ENCODE measurements at places on chromosomes 7 and 10.

GRCh38 chr7:94432817-94433216 is 38.1 kb downstream of the COL1A2 start:
- no peak for DNase-seq

- DNase-seq: no peak
Observed at GRCh38 chr10:112471878-112472487, 25.0 kb downstream of the VTI1A start.

DNA sequence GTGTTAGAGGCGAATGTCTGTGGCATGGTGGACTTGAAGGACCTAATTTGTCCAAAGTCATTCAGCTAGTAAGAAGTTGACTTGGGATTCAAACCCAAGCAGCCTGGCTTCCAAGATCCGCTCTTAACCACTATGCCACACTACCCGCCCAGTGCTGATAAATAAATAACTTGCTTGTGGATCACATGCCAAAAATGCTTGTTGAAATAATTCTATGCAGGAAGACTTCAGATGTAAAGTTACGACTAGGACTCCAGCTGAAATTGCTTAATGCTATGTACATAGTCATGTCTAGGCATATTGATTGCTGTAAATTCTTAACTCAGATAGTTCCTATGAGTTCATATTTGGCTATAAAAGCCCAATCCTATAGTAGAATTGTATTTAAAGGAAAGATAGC is 76.0 kb downstream of the PLXDC2 start:
- no peak for DNase-seq

DNA sequence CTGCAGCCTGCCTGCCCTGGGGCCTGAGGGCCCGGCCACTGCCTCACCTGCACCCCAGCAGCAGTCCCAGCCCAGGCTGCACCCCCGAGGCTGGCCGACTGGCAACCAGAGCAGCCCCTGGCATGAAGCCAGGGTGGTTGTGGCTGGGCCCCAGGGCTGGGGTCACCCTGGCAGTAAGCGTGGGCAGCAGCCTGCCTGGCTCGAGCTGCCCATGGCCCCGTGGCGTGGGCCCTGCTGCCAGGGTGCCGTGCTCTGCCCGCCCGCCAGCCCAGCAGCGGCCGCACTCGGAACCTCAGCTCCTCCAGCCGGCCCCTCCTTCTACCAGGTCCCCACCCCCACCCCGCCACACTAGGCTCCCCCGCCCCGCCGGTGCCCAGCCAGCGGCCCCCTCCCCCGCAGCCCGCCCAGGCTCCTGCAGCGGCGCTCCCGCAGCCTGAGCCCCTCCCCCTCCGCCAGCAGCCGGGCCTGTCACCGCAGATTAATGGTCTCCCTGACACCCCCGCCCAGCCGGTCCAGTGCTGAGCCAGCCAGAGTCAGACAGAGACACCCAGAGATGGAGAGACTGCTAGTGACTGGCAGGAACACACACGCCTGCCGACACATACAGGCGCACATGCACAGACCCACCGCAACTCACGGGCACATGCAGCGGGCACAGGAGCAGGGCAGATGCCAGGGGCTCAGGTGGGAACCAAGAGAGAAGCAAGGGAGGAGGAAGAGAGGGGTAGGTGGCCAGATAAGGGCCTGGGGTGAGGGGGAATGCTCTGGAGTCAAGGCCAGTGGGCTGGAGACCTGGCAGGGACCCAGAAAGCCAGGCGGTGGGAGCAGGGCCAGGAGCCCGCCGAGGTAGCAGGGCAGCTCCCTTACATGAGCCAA is 22.4 kb downstream of the KCNH2 start:
- no peak for DNase-seq

DNA sequence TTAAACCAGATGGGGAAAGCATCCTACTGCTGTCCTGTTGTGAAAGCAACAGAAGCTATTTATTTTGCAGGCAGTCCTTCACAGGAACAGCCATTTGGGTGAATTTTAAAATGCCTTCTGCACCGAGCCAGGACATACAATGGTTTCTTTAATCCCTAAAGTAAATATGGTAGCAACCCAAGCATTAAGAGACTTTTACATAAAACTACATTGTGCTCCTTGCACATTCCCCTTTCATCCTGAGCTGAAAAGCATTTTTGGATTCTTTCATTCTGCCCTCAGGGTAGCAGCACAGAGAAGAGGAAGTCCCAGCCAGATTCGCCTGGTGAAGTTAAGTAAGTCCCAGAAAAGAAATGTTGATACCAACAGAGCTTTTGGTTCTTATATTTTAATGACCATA is 84.0 kb upstream of the FAM3C start:
- DNase-seq: no peak

DNA sequence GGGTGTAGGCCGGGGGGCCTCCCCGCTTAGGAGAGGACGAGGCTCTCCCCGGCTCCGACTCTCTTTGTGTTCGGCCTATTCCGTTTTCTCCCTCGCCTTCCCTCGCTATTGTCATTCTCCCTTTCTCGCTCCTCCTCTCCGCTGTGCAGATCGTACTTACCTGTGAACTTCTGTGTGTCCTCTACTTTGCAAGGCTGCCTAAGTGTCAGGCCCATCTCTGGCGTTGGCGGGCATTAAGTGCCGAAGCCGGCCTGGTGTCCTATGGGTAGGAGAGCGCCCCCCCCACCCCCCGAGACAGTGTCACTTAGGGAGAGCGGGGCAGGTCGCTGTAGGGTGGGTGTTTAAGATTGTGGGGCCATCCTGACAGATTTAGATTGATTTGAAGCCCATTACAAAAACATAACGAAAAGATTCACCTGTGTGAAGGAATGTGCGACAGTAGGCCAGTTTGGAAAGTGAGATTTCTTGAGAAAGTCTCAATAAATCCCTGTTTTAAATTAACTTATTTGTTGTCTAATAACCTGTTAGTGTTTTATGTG is 579 bp downstream of the RBM33 start:
- DNase-seq: peak; percentile 59

DNA sequence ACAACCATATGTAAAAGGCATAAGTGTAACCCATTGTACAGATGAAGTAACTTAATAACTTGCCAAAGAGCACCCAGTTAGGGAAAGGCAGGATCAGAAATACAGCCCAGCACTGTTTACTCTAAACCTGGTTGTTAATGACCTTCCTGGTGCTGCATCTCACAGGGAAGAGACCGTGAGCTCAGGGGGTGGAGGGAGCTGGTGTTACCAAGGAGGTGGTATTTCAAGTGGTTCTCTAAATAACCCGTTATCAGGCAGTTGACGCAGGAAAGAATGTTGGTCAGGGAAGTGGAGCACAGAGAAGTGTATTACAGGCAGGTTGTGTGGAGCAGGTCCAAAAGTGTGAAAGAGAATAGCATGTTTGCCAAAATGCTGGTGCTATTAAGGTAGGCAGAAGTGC is 4.4 kb upstream of the ST7 start:
- DNase-seq: no peak

GRCh38 chr10:57395923-57396322 is 871.8 kb downstream of the IPMK start:
- DNase-seq: no peak

GRCh38 chr10:47410862-47411261 is 26.8 kb upstream of the ZNF488 start:
- no peak for DNase-seq

- DNase-seq: no peak
Observed at GRCh38 chr10:100551738-100552137, 16.0 kb downstream of the HIF1AN start.

All from left renal cortex interstitium (tissue), 4 donors.